Stimulated activated CD4-positive, alpha-beta T cell treated with anti-CD3 and anti-CD28 coated beads, TNF-alpha, amount 100 ng/mL, for 4 hours (primary cell): ENCODE measurements at places on chromosomes 7 and 10.

GRCh38 chr7:154353355-154353767 is 301.2 kb downstream of the DPP6 start:
- no peak for DNase-seq

- no peak for DNase-seq
Measured at GRCh38 chr7:42380401-42380800, 143.4 kb upstream of the GLI3 start.

- DNase-seq: no peak
Measured at GRCh38 chr7:2309889-2310331, 4.3 kb downstream of the SNX8 start.

- DNase-seq: no peak
Measured at GRCh38 chr7:144516729-144517525, 113.4 kb upstream of the NOBOX start.

DNA sequence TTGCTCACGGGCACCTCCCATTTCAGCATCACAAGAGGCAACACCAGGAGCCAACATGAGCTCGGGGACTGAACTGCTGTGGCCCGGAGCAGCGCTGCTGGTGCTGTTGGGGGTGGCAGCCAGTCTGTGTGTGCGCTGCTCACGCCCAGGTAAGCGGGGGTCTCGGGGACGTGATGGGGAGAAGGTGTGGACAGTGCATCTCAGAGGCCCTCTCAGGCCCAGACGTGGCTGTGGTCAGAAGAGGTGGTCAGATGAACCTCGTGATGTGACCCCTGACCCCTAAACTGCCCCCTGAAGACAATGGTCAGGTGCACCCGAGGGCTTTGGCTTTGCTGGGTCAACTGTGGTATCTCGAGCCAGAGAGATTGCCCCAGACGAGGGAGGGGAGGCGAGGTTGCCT is 6.1 kb downstream of the LAT2 start:
- DNase-seq: no peak

- DNase-seq: no peak
Measured at GRCh38 chr7:155918720-155919390, 106.6 kb upstream of the SHH start.

DNA sequence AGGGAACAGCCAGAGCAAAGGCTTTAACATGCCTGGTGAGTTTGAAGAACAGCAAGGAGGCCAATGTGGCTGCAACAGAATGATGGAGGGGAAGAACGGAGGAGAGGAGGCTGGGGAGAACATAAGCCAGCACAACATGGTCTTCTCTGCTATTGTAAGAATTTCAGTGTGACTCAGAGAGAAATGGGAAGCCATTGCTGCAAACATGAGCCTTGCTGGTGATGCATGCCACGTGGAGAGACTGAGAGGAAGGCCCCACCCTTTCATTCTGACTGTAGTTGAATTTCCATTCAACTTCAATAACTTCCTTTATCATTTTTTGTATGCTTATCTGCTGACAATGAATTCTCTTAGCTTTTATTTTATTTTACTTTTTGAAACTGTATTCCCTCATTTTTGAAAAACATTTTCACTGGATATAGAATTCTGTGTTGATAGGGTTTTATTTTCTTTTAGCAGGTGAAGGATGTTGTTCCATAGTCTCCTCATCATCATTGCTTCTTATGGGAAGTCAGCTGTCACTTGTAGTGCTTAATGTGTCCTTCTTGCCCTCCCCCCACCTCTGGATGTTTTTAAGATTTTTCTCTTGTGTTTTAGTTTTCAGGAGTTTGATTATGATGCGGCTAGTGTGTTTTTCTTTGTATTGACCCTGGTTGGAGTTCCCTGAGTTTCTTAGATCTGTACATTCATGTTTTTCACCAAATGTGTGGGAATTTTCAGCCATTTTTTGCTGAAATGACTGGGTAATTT is 46.4 kb upstream of the LEP start:
- no peak for DNase-seq

GRCh38 chr7:18086165-18087025 is 58.7 kb upstream of the PRPS1L1 start:
- DNase-seq: no peak

DNA sequence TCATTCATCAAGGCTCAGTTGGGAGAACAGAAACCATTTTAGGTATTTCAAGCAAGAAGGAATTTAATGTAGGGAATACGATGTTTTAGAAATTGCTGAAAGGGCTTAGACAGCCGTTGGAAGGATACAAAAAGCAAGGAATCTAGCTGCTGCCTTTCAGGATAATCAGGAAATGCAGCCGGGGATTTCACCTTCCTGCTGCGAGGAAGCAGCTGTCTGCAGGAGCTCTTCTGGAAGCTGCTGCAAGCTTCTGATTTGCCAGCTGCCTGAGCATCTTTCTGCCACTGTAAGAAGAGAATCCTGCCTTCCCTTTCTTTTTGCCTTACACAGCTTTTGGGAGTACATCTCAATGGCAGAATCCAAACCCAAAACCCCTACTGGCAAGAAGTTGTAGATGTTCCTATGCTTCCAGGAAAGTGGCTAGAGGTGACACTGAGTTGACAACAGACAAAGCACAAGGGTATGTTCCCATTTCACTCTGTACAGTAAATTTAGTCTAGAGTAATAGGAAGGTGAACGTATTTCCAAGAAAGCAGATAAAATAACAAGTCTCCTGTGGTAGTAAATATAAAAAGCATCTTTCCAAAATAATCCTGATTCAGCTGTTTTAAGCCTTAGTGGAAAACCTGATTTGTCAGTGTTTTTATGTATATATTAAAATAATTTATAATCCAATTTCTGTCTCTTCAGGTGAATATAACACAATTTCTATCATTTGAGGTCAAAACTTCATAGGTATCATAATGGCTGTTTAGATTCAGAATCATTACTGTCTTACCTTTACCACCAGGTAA is 148.4 kb upstream of the LRGUK start:
- DNase-seq: no peak

DNA sequence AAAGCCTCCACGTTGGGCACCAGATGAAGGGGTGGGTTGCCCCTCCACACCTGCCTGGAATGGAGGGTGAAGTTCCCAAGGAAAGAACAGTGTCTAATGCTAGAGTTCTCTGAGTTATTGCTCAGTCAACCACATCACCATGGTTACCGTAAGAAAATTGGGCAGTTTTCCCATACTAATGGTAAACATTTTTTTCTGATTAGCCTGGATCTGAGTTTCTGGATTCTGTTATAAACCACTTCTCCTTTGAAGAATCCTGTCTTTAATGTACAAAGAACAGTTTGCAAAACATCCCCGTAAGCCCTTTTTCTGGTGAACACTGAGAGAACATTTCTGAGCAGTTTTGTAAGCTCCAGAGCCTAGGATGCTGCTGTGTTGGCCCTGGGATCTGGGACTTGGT is 45.5 kb downstream of the ABCC2 start:
- DNase-seq: no peak

GRCh38 chr10:11612021-11613001 is 861 bp upstream of the USP6NL start:
- no peak for DNase-seq

DNA sequence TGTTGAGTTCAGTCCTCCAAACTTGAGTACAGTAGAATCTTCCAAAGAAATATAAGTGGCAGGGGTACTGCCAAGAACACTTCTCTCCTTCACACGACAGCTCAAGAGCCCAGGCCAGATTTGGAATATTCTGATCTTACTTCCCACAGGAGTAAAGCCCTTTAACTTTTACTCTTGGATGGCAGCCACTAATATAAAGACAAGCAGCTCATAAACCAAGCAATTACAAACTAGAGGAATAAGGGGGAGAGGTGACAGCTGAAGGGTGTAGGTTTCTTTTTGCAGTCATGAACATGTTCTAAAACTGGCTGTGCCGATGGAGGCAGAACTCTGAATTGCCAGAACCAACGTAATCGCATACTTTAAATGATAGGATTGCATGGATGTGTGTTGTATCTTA is 74.8 kb downstream of the SVIL start:
- DNase-seq: no peak

GRCh38 chr7:49228426-49229098 is 304.2 kb downstream of the CDC14C start:
- no peak for DNase-seq

GRCh38 chr7:149196705-149197171 is 1.4 kb downstream of the ZNF282 start:
- DNase-seq: no peak
